Activated CD4-positive, alpha-beta T cell treated with anti-CD3 and anti-CD28 coated beads, Interleukin-2, amount 50 U/mL, for 24 hours (primary cell): ENCODE measurements at places on chromosomes 2 and 18.

DNA sequence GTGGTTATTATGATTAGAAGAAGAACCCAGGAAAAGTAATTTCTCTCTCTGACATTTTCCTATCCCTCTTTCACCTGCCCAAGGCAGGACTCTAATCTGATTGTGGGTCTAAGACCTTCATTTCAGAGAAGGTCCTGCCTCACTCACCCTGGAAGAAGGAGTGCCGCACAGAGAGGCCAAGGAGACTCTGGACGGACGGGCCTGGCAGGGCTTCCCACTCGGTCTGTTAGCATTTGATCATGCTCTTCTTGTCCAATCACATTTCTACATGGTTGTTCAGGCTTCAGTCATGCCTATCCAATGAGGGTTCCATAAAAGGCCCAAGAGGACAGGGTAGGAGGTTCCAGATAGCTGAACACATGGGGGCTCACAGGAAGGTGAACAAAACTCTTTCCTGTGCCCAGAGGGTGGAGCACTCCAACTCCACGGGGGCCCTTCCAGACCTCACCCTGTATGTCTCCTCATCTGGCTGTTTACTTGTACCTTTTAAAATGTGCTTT, 27.0 kb downstream of the ZNF892 start:
- no peak for DNase-seq

GRCh38 chr2:602571-603359, 74.4 kb downstream of the TMEM18 start:
- DNase-seq = no peak

- DNase-seq = no peak
Observed at GRCh38 chr2:151650456-151650855, 83.8 kb downstream of the NEB start.

- DNase-seq = no peak
Observed at GRCh38 chr2:96884299-96885094, 14.6 kb upstream of the SEMA4C start.

- no peak for DNase-seq
Observed at GRCh38 chr2:105660489-105660888, 84.2 kb upstream of the NCK2 start.
